ENCODE measurements at places on chromosomes 16 and 17.
A peak's percentile ranks its signal among the peaks of the same experiment; 100 is the strongest.

DNA sequence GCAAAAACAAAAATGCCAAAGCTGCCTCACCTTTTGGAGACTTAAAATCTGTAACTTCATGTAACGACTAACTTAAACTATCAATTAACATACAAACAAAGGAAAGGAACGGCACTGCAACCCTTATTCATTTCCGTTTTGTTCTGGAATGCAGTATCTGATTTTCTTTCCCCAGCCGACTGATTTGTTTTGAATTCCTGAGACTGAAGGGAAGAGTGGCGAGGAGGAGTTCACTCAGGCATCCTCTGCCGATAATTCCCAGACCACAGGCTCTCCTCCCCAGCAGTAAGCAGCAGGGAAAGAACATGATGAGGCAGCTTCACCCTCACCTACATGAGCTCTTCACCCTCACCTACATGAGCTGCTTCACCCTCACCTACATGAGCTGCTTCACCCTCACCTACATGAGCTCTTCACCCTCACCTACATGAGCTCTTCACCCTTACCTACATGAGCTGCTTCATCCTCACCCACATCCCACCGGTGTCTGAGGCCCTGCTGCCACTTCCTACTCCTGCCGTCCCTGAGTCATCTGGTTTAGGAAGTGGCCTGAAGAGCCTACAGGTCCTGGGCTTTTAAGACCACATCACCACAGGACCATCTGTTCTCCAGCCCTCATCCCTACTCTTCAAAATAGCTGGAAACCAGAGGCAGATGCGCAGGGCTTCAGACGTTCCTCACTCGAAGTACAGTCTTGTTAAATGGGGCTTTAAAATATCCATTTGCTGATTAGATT is 168.0 kb upstream of the RPH3AL start:
- no peak for DNase-seq

DNA sequence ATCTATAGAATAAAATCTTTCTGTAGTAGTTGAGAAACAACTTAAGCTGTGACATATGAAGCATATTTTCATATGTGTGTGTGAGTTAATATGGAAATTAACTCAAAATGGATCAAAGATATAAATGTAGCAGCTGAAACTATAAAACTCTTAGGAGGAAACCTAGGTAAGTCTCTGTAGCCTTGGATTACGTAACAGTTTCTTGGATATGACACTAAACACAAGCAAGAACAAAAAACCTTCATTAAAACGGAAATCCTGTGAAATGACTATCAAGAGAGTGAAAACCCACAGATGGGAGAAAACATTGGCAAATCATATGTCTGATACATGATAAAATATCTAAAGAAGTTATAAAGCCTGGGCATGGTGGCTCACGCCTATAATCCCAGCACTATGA is 104.4 kb downstream of the VPS53 start:
- DNase-seq, result no peak

GRCh38 chr17:13044572-13045065 is 26.8 kb upstream of the ELAC2 start:
- no peak for DNase-seq

DNA sequence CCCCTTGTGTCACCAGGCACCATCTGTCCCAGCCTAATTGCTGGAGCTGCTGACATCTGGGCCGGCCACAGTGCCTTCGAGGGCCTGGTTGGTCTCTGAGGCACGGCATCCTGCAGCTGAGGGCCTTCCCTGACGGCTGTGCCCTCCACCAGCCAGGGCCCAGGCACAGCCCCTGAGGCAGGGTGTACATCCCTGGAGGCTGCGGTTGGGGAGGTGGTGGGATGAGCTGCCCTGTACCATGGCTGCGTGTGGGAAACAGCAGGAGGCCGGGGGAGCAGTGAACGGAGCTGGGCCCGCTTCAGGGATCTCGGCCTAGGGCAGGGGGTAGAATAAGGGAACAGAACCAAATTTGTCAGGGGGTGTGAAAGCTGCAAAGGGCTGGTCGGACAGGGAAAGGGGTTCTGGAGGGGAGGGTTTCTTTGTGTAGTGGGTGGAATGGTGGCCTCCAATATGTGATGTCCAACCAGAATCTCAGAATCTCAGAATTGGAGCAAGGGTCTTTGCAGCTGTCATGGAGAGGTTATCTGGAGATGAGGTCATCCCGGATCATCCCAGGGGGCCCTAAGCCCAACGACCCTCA is 10.0 kb upstream of the SLC38A10 start:
- DNase-seq, result no peak

- DNase-seq, result no peak
Observed at GRCh38 chr17:68004201-68004600, 7.9 kb upstream of the C17orf58 start.

DNA sequence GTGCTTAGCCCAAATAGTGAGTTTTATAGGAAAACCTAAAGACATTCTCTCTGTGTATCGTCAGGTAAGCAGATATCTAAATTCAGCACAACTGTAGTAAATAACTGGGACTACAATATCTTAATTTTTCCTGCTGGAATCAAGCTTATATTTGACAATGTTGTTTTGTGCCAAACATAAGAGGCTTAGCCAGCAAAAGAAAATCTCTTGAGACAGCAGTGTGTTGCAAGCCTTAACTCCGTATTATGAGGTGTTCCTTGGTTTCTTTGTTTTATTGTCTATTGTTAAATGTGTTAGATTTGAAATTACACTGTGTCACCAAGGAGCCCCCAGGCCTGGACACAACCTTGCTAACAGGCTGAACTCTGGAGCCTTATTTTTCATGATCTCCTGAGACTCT is 1570.6 kb upstream of the GOT2 start:
- no peak for DNase-seq

DNA sequence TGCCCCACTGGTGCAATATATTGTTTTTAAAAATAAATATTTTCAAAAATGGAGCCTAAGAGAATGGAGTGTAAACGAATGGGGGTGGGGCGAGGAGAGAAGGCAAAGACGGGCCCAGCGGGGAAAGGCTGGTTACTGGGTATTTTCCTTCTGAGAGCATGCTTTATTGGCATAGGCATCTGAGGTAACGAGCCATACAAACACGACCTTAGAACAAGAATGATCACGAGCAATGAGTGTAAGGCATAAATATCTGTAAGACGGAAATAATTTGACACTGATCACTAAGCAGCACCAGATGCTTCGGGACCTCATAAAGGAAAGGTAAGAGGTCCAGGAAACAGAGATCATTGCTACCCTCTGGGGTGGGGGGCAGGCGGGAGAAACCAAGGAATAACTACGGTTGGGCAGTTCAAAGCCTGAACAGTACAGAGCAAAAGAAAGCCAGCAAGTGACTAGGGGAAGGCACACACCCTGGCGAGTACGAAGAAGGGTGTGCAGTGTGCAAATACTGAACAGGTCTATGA is 959 bp downstream of the SSH2 start:
- no peak for DNase-seq

DNA sequence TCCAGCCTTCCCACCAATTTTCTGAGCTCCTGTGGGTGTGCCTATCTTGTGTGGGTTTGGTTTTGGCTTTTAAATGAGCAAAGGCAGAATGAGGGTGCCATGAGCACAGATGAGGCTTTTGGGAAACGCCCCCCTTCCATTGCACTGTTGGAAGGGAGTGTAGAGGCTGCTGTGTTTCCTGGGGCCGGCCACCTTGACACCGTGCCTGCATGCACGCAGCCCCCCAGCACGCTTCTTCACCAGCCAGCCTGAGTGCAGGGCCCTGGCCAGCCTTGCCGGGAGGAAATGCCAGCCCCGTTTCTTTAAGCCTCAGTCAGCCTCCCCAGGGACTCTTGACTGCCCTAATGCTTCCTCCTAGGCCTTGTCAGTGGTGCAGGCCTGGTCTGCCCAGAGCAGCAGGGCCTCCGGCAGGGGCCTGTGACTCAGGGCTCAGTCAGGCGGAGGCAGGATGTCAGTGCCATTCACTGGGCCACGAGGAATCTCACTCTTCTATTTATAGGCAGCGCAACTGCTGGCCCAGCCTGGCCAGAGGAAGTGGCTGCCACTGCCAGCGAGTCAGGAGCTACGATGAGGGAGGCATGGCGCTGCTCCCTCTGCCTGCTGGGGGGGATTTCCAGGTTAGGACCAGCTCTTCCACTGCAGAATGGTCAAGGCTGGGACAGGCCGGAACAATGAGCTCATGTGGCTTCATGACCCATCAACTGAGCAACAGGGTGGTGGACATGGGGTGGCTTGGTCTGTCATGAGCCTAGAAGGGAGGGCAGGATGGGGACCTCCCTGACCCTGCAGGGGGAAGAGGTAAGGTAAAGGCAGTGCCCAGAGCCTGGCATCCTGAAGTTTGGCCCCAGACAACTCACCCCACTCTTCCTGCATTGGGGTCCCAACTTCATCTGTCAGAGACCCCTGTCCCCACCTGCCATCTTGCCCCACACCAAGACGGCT is 205.2 kb downstream of the RAB11FIP4 start:
- peak; percentile 98 for DNase-seq

GRCh38 chr17:62619417-62620155 is 7.9 kb upstream of the MRC2 start:
- DNase-seq, result no peak

DNA sequence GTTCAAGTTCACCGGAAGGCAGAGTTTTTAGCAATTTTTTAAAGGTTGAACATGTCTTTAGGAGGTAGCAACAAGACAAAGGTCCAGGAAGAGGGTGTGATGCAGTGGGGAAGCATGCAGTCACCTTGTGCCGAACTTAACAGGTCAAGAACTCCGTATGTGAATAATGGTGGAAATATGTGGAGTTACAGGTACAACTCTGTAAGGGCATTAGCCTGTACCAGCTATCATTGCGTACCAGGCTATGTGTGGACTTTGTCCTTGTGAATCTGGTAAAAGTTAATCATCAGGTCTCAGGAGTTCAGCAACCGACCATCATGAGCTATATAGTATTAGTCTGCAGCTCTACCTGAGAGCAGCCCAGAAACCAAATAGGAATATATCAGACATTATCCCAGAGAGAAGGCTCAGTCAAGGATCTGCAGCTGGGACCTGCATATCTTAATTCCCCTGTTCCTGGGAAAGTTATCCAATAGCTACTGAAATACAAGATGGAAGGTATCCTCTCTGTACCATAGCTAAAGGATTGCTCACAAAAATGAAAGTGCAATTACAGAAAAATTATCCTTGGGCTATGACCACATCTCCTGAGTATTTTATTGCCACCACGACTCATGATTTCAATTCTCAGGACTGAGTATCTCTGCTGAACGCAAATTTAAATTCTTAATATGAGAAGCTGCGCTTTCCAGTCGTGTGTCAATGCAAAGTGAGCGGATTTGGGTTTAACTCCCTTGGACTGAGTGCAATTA is 469.3 kb downstream of the CDH13 start:
- DNase-seq, result no peak

DNA sequence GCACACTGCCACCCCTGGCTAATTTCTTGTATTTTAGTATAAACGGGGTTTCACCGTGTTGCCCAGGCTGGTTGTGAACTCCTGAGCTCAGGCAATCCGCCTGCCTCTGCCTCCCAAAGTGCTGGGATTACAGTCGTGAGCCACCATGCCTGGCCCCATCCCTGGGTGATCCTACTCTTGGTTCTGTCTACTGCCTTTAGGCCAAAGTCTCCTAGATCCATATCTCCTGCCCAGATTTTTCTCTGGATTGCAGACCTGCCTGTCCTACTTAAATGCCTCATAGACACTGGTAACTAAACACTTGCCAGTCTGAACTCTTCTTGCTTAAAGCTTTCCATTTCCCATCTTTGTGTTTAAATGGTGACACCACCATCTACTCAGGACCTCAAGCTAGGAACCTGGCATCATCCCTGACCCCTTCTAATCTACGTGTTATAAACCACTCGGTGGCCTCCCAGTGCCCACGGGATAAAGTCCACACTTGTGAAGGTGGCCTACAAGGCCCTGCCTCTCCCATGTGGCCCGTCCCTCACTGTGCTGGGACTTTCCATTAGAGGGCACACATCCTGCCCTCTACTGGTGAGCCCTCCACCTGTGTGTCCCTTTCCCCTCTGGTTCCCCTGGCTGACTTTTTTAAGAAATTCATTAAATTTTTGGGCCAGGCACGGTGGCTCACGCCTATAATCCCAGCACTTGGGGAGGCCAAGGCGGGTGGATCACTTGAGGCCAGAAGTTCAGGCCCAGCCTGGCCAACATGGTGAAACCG is 51.1 kb downstream of the USP43 start:
- no peak for DNase-seq

GRCh38 chr17:3965118-3965800 is 1.0 kb upstream of the ATP2A3 start:
- DNase-seq, result peak; percentile 77

- no peak for DNase-seq
Observed at GRCh38 chr17:18928628-18929125, 23.3 kb upstream of the SLC5A10 start.

DNA sequence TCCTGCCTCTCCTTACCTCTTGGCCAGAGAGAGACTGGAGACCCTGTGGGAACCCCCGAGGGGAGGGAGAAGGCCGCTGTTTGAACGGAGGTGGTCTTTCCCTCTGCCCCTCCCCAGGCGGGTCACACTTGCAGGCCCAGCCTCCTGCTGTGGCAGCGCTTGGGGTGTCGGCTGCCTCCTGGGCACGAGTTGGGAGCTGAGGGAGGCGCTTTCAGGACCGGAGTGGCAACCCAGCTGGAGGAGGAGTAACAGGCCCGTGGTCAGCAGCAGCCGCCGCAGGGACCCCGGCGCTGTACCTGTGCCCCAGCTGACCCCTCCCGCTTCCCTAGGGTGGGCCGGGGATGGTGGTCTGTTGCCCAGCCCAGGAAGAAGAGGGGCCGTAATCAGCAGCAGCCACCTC is 278.3 kb downstream of the SEC14L1 start:
- no peak for DNase-seq

- no peak for DNase-seq
Observed at GRCh38 chr17:57447990-57448758, 191.9 kb downstream of the MSI2 start.

- DNase-seq, result no peak
Observed at GRCh38 chr17:2865228-2865627, 69.0 kb downstream of the RAP1GAP2 start.

DNA sequence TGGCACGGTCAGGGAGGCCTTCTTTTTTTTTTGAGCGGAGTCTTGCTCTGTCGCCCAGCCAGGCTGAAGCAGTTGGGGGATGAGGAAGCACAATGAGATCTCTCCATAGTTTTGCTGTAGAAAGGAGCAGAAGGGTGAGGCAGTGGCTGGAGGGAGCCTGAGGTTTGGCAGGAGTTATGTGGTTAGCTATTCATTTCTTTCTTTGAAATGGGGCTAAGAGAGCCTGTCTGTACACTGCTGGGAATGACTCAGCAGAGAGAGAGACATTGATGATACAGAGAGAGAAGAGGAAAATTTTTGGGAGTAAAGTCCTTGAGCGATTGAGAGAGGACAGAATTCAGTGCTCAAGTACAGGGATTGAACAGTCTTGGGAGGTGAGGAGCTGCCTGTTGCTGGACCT is 22.1 kb downstream of the NOS2 start:
- no peak for DNase-seq

- DNase-seq, result no peak
Observed at GRCh38 chr17:58371300-58371950, 19.4 kb upstream of the SUPT4H1 start.

GRCh38 chr17:31646642-31647041 is 212.4 kb downstream of the COPRS start:
- no peak for DNase-seq

All from tibial artery (tissue), 4 donors.